ENCODE measurements at places on chromosomes 13 and 19.

DNA sequence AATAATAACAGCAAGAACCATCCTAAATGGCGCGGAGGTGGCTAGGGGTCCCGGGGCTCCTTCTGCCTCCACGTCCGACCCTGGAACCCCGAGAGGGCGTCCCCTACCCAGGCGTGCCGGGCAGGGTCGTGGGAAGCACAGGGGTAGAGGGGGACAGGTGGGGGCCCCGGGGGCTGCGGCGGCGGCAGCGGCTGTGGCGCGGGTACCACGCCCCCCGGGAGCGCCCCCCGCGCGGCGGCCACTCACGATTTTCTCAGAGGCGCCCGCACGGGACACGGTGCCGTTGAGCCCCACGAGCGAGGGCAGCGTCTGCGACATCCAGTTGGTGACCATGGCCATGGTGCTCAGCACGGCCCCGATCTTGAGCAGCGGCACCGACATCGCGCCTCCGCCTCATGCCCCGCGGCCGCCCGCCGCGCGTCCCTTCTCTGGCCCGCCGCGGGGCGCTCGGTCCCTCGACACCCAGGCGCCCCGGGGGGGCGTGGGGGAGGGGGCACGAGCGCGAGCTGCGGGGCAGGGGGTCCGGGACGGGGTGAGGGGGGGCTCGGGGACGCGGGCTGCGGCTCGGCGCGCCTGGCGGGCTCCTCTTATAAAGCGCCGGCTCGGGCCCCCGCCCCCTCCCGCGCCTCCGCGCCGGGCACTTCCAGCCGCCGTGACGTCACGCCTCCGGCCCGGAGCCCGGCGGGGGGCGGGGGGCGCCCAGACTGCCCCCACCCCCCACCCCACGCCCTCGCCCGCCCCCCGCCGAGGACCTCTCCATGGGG lies 22.9 kb downstream of the OLFM2 start:
- DNase-seq: peak; percentile 89

- peak; percentile 87 for DNase-seq
These were observed 1.2 kb downstream of the EEF2 start for GRCh38 chr19:3983936-3984583.

GRCh38 chr13:46134961-46135522 lies 30.2 kb upstream of the CPB2 start:
- DNase-seq: no peak

GRCh38 chr13:110097013-110097412 lies 209.9 kb downstream of the COL4A1 start:
- no peak for DNase-seq

- DNase-seq: no peak
These were observed 257.5 kb upstream of the STARD13 start for GRCh38 chr13:33543089-33543459.

Measured in upper lobe of left lung (tissue), 6 donors.